NCI-H446 (cell line): ENCODE measurements at places on chromosomes 16 and 17.

DNA sequence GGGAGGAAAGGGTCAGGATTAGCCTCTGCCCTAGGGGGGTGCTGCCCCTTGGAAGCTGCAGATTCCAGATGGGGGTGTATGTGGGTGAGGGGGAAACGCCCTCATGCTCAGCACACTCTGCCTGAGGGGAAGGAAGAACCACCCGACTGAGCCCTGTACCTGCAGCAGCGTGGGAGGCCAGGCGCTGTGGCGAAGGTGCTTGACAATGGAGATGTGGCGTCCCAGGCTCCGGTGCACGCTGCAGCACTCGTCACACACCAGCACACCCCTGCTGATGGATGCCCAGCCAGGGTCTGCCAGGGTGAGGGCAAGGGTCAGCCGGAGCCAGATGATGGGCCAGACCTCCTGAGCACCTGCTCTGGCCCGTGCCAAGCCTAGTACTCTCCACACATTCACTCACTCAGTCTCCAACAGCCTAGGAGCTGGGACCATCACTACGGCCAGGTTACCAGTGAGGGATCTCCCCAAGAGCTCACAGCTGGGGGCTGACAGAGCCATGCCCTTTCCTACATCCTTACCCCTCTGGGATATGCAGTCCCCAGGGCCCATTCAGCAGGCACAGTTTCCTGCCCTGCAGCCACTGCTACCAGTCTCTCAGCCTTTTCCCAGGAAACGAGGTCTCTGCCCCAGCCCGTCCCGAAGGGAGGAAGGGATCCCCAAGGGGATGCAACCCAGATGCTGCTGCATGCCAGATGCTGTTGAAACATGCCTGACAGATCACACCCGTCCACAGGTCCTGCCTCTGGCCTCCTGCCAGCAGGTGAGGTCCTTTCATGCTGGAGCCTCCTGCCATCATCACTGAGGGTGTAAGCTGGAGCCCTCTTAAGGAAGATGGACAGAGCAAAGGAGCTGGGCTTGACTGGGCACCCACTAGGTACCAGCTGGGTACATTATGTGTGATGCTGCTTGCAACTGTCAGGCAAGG, 5.9 kb downstream of the GIT1 start:
- no peak for DNase-seq

DNA sequence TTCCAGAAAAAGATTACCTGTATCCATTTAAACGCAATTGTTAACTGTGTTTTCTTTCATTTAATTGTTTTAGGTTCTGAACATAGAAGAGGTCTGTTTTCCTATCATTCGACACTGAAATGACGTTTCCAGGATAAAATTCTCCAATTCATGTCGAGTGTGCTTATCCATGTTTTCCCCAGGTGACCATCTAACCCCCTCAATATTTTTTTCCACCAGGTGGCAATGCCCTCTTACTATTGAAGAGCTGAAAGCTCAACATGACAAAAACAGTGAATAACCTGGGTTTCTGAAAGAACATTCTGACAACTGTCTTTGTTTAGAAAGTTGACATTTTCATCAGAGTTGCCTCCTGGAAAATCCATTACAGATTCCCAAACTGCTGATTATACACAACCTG, 948.7 kb downstream of the KCNJ2 start:
- no peak for DNase-seq

- no peak for DNase-seq
Observed at GRCh38 chr17:82241926-82242697, 13.3 kb downstream of the SLC16A3 start.

DNA sequence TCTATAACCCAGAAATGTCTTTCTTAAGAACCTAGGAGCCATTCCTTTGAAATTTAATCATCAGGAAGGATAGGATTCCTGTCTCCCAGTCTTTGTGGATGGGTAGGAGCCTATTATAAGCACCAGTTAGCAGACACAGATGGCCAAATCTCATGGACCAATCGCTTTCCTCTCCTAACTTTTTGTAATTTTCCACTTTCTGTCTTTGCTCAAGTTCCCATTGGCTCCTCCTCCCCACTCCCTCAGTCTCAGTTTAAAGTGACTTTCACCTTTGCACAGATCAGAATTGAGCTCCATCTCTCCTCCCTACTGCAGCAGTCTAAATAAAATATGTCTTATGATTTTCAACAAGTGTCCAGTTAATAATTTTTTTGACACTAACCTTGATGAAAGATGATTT, 192.3 kb downstream of the HS3ST3A1 start:
- no peak for DNase-seq

- DNase-seq = no peak
Observed at GRCh38 chr17:37339321-37339720, 36.5 kb upstream of the C17orf78 start.

- no peak for DNase-seq
Observed at GRCh38 chr16:84103678-84104077, 13.1 kb downstream of the MBTPS1 start.

- no peak for DNase-seq
Observed at GRCh38 chr17:44002141-44002848, 2.1 kb upstream of the NAGS start.

DNA sequence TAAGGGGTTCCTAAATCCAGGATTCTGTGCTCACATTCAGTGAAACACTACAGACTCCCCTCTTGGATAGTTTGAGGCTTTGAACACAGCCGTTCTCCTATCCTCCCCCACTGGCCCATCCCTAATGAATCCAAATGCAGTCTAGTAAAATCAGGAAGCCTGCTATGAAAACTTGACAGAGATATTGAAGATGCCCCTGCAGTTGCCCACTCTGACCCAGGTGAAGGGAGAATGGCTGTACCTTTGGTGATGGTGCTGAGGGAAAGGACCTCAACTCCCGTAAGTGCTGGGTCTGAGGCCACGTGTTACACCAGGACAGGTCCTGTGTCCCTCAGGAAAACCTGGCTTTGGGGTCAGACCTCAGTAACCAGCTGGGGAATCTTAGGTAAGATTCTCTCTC, 54.4 kb downstream of the SF3B3 start:
- DNase-seq = no peak

GRCh38 chr16:85300406-85300968, 188.2 kb upstream of the CIBAR2 start:
- no peak for DNase-seq

DNA sequence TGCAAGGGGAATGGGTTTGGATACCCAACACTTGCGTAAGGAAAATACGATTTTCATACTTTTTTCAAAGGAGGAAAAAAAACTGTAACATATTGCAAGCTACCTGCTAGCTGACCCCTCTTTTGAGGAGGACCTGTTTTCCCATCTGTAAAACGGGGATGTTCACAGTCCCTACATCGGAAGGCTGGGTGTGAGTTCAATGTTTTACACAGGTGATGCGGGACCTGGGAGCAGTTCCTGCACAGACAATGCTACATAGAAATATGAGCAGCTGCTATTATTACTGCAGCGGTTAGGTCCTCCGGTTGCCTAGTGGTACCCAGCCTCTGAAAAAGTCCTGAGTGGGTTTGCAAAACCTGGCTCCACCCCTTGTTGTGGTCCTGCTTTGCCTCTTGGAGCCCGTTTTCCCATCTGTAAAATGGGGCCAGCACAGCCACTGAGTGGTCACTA, 3.5 kb downstream of the SOCS1 start:
- DNase-seq = no peak

DNA sequence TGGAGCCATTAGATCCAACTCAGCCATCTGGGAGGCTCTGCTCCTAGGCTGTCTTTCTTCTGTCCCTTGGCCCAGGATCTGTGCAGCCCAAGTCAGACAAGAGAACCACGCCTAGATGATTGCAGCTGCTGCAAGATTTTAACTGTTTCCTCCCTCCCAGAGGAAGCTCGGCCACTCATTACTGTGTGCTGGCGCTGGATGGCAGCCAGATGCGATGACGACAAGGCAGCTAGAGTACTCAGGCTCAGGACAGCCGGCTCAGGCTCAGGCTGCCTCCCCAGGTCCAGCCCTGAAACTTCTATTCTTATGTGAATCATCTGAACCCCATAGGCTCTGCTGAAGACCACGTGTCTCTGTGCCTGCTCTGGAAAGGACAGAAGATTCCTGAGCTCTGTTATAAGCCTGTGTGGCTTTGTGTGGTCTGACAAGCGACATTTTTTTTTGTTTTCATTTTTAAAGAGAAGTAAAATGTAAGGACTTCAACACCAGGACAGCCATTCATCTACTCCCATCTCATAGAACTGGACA, 32.1 kb upstream of the FBXW10B start:
- DNase-seq = peak; percentile 16

DNA sequence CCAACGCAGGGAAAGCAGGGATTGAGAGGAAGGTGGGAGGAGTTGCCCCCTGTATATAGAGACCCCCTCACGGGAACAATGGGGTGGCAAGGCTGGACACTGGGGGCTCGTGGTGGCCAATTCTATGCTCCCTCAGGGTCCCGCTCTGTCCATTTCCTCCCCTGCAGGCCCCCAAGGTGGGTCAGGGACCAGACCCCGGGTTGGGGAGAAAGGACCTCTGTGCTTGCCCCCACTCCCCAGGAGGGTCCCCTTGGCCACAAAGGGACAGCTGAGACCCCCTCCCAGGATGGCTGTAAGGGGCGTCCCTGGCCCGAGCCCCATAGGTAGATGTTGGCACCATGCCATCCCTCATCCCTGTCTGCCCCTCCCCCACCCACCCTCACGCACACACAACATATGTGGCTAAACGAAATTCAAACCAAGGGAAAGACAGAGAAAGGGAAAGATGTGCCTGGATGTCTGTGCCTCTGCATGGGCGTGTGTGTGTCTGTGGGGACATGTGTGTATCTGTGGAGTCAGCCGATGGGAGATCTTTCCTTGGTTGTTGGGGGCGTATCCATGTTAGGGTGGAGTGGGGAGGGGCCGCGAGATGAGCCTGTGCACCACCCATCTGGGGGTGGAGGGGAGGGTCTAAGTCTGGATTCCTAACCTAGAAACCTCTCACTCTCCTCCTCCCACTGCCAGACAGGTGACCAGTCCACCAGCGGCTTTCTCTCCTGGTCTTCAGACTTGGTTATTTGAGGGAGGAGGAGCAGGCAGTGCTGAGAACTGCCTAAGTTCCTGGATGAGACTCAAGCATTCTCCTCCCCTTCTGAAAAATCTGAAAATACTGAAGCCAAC, 642 bp upstream of the NEUROD2 start:
- no peak for DNase-seq

- DNase-seq = no peak
Observed at GRCh38 chr17:9598661-9599060, 22.2 kb downstream of the CFAP52 start.

DNA sequence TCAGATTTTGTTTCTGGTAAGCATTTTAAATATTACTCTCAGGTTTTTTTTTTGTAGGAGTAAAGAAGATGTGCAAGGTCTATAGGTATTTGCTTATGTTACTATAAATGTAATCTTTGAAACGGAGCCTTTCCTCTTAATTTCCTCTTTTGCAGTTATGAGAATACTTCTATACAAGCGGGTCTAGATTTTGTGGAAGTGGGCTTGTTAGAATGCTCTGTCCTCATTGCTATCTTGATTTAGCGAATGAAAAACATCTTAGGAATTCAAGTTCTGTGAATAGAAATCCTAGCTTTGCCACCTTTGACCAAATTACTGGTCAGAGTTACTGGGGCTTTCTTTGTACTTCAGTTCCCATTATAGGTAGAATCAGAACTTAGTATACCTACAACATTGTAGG, 80.3 kb downstream of the EFCAB13 start:
- DNase-seq = no peak

DNA sequence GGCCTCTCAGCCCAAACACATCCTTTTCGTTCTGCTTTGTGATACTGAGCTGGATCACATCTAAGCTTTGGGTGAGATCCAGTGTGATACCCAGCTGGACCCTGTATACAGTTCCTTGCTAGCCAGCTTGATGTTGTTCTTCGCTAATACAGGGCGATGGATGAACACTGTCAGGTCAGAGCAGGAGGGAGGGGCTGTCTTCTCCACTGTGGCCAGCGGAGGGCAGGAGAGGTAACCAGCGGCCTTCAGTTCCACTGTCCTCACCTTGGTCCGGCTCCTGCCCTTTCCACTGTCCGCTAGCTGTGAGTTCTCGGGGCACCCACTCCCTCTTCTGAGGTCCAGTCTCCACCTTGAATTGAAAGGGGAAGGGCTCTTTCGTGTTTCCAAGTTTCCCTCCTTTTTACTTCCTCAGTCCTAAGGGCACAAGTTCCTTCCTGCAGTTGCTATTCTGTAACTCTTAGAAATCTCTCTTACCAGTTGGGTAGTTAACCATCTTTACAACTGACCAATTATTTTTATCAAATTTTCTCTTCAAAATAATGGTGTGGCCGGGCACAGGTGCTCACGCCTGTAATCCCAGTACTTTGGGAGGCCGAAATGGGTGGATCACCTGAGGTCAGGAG, 3.0 kb upstream of the ZNF213 start:
- no peak for DNase-seq

GRCh38 chr17:48457080-48457836, 27.2 kb upstream of the SKAP1 start:
- DNase-seq = peak; percentile 16

DNA sequence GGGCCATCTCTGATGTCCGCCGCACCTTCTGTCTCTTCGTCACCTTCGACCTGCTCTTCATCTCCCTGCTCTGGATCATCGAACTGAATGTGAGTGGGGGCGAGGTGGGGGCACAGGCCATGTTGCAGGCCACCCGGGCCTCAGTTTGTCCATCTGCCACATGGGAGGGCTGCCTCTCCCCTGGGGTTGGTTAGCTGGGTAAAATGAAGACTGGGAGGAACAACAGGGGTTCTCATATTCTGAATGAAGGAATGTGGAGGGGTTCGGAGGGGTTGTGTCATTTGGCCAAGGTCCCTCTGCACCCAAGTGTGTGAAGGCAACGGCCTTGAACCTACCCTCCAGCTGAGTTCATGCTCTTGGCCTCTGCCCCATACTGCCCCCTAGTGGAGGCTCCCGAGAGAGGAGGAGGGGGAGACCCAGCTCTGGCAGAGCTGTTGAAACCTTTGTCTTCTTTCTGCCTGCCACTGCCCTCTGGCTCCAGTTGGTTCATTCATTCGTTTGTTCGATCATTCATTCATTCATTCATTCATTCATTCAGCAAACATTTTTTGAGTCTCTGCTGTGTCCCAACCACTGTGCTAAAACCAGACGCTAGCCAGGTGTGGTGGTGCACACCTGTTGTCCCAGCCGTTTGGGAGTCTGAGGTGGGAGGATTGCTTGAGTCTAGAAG, 11.4 kb upstream of the TCAP start:
- DNase-seq = no peak

GRCh38 chr17:10226930-10227695, 28.7 kb upstream of the GAS7 start:
- DNase-seq = no peak

DNA sequence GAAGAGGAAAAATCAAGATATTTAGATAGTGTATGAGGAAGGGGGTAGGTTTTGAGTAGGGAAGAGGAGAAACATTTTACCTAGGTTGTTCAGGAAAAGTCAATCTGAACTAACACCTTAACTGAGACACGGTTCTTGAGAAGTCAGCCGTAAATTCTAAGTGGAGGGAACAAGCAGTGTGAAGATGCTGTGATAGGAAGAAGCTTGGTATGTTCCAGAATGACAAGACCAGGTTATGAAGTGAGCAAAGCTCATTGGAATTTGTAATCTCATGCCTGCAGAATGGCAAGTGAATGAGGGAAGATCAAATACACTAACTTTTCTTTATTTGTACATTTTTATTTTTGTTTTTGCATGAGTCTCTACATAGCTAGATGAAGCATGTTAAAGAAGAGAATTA, 307.6 kb downstream of the ZFHX3 start:
- no peak for DNase-seq

- DNase-seq = no peak
Observed at GRCh38 chr16:87463722-87464690, 28.8 kb downstream of the ZCCHC14 start.
